ENCODE measurements at places on chromosomes 3 and 15. TPM values are rescaled to one million over a fixed set of nuclear protein-coding genes. Genes with fewer than 3 reads are reported as not detected.

The MESP2 gene
- total RNA-seq = not detected

GRCh38 chr3:170753421-170754310, 116.3 kb downstream of the RPL22L1 start:
- no peak for DNase-seq

The AGTR1 gene
- total RNA-seq = 10.9 TPM

The SMARCC1 gene
- 58.4 TPM for total RNA-seq

The ZPLD1 gene
- total RNA-seq = 0.38 TPM

The TIMMDC1 gene
- total RNA-seq = 55.7 TPM

DNA sequence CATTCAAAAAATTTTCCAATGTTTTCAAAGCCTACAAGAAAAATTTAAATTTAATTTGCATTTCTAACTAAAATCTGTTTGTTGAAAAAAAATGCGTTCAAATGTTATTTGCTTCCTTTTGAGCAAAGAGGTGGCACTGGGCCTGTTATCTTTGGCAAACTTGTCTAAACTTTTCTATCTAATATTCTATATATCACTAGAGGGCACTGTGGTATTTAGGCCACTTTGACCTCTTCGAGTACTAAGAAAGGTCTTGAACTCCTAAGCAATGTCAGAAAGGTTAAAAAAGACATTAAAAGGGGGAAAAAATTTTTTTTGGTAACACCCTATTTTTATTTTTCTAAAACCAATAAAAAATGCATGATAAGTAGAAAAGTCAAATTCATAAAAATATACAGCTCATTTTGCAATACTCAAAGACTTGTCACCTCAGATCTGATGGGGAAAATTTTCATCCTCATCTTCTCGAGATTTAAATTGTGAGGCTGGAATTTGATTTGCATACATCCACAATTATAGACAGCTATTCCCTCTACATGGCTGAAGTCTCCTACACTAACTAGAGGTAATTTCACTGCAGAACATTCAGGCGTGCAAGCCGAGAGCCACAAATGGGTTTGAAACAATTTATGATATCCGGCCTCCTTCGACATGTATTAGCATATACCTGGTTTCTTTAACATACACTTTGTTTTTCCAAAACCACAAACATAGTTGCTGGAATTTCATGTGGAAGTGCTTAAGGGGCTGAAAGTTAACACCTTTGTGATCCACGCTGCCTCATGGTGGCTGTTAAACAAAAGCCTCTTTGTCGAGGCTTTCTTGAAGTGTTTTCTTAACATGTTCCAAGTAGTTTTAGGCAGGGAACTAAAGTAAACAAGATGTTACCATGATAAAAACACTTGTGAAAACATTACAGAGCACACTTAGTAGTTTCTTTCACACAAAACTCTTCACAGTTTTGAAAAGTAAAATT, 576.4 kb downstream of the FOXP1 start:
- no peak for DNase-seq

DNA sequence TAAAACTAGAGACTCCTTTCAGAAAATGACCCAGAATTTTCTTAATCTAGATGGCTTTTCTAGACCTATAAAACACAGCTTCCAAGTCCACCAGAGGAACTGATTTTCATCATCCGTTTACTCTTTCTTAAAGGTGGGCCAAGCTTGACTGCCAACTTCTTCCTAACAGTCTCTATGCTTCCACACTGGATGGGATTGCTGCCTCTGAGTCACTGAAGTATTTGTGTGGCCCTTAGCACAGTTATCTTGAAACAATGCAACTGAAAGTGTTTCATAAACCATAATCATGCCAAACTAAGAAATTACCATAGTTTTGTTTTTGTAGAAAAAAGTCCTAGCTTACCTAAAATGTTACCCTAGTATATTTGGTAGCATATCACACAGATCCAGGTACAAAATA, 985.7 kb downstream of the TUSC7 start:
- DNase-seq = no peak

- no peak for DNase-seq
Observed at GRCh38 chr3:68931406-68932149, 769 bp downstream of the TAFA4 start.

The GP9 gene
- not detected for total RNA-seq

DNA sequence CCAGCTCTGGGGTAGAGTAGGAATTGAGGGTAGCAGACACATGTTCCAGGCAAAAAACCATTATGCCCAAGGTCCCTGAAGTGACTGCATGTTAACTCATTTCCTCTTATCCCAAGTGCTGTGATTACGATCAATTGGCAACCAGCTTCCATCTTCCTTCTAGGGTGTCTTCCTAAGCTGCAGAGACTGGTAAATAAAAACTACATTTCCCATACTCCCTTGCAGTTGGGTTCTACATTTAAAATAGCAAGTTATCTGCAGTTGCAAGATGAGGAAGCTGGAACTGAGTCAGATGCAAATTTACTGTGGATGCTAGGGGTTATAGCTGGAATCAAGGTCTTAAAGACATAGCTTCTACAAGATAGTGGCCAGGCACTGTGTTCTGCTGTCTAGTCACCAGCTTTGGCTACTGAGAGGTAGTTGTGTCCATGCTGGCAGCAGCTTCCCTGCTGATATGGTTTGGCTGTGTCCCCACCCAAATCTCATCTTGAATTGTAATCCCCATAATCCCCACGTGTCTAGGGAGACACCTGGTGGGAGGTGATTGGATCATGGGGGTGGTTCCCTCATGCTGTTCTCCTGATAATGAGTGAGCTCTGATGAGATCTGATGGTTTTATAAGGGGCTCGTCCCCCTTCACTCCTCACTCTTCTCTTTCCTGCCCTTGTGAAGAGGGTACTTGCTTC, 51.3 kb upstream of the FBN1 start:
- DNase-seq = no peak

GRCh38 chr3:23294770-23295387, 91.8 kb downstream of the UBE2E2 start:
- no peak for DNase-seq

GRCh38 chr3:151067158-151067557, 18.3 kb upstream of the MED12L start:
- DNase-seq = no peak

The BCL2A1 gene
- total RNA-seq = 0.64 TPM

DNA sequence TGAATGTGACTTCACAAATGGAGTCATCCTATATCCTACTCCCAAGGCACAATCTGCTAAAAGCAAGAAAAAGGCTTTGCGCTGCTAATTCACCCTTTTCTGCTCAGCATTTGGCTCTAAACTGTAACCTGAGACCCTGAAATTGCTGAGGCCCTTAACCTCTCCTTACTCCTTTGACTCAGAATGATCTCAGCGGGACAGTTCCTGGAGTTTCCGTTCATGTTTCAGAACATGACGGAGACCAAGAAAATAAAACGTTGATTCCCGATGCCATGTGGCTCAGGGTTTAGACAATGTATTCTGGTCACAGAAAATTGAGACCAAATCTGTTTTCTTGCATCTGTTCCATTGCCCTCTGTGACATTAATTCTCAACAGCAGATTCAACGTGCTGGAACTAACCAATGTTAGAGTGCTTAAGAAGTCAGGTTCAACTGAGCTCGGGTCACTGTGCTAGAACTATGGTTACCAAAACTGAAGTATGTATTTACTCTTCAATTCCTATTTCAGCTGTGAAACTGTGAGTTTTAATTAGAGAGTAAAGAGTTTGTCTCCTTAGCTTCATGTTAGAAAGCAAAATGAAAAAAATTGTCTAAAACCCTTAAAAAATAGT, 45.4 kb upstream of the TMC3 start:
- DNase-seq = no peak

Data from suprapubic skin (tissue), 4 donors.